ENCODE measurements at places on chromosomes 2 and 18.
A peak's percentile ranks its signal among the peaks of the same experiment; 100 is the strongest.

- no peak for DNase-seq
Measured at GRCh38 chr2:204441316-204441715, 104.0 kb upstream of the PARD3B start.

GRCh38 chr2:69977186-69977585 lies 15.8 kb upstream of the ASPRV1 start:
- DNase-seq, result no peak

GRCh38 chr18:37948471-37948870 lies 382.9 kb upstream of the CELF4 start:
- no peak for DNase-seq

DNA sequence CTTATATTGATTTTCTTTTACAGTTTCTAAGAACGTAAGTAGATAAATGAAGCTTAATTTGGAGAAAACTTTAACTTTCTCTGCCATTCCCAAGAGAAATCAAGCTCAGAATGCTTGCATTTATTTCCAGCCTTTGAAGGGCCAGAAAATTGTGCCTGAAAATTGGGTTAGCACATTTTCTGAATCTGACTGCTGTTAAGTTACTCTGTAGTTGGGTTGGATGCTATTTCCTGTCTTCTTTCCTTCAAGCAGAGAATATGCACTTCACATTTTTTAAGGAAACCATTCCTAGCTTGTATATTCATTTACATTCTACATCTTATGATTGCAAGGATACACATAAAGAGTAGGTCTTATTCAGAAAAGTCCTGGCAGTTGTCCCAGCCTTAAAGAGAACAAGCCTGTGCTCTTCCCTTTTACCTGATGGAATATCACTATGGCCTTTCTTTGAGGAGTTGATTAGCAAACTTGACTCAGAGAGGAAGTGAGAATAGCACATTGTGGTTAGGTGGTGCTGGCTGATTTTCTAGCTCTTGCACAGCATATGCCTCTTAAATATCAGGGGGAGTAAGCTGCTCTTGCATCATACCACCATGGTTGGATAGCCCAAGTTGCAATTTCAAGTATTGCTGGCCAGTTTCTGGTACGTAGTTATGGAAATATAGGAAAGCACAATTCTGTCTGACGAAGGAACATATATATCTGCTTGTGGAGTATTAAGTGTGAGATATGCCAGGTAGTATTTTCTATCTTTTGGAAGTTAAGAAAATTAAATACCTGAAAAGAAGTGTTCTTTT lies 133.7 kb downstream of the COMMD1 start:
- DNase-seq, result peak; percentile 65

Data from KG1 (cell line).